ENCODE measurements at places on chromosomes 16 and 17.
A peak's percentile ranks its signal among the peaks of the same experiment; 100 is the strongest.

- DNase-seq = no peak
Observed at GRCh38 chr17:81303385-81303784, 8.3 kb upstream of the SLC38A10 start.

GRCh38 chr17:7432296-7432695 lies 2.9 kb upstream of the TMEM102 start:
- no peak for DNase-seq

DNA sequence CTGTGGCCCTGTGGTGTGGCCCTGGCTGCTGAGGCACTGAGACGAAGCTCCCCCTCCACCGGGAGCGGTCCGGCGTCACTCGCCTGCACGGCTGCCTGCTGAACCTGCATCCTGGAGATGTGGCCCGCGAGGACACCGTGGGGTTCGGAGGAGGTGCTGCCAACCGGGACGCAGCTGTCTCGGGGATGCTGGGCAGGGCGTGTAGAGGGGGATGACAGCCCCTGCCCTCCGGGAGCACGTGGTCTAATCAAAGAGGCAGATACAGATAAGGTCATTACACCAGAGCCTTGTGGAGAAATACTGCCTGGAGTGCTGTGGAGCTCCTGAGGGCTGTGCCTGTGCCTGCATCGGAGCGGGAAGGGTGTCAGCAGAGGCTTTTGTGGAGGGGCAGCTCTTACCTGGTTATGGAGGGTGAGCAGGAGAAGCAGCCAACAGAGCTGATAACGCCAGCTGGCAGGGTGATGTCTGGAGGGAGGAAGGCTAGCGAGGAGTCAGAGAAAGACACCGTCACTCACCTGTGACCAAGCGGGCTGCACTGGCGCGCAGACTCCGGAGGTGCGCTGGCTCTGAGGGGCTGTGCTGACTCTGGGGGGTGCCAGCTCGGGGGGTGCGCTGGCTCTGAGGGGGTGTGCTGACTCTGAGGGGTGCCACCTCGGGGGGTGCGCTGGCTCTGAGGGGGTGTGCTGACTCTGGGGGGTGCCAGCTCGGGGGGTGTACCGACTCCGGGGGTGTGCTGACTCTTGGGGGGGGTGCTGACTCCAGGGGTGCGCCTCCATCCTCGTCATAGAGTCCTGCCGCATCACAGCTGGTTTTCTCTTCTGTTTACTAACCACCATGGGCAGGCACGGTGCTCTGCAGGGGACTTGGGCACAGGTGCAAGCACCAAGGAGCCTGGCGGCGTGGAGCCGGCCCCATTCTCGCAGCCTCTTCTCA lies 104.7 kb upstream of the CHMP6 start:
- no peak for DNase-seq

- no peak for DNase-seq
Observed at GRCh38 chr17:50020841-50021599, 26.0 kb upstream of the DLX3 start.

GRCh38 chr16:3846595-3847091 lies 33.9 kb downstream of the CREBBP start:
- no peak for DNase-seq

- DNase-seq = no peak
Observed at GRCh38 chr17:51721730-51722129, 436.8 kb downstream of the CA10 start.

GRCh38 chr16:22763437-22764080 lies 50.4 kb upstream of the HS3ST2 start:
- no peak for DNase-seq

GRCh38 chr17:47946929-47947397 lies 5.6 kb downstream of the PNPO start:
- DNase-seq = peak; percentile 87

GRCh38 chr16:56101480-56101879 lies 89.8 kb upstream of the GNAO1 start:
- DNase-seq = no peak

All from activated CD4-positive, alpha-beta T cell treated with anti-CD3 and anti-CD28 coated beads, Interleukin-2, amount 50 U/mL, for 16 hours (primary cell).